ENCODE measurements at places on chromosomes 5 and 9.
A peak's percentile ranks its signal among the peaks of the same experiment; 100 is the strongest.

DNA sequence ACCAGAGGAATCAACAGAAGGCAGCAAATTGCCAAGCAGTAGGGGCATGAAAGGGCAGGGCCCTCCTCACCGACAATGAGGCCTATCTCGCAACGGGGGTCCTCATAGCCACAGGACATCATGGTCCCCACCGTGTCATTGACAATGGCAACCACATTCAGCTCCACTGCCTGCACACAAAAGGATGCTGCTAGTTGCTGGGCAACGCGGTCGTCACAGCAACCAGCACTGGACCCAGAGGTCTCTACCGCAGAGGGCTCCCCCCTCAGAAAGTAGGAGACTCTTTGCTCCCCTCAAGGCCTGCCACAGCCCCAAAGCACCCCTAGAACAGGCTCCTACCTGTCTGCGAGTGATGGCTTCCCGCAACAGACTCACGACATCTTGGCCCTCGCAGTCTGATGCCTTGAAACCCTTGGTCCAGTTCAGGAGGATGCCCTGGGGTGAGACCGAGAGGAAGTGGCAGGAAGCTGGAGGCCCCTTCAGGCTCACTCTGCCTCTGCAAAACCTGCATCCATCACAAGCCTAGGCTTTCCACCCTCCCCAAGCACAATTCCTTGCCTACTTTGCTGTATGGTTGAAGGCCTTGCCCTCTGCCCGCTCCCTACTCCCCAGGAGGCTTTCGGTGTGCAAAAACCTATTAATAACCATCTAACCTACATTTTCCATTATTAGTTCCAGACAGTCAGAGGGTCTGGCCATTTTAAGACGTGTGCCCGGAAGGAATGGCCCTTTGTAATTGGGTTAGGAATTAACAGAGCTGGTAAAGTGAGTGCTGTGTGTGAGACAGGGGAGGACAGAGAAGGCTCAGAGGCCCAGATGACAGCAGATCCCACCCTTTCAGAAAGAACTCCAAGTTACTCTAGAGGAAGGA is 15.2 kb downstream of the HK3 start:
- no peak for DNase-seq

DNA sequence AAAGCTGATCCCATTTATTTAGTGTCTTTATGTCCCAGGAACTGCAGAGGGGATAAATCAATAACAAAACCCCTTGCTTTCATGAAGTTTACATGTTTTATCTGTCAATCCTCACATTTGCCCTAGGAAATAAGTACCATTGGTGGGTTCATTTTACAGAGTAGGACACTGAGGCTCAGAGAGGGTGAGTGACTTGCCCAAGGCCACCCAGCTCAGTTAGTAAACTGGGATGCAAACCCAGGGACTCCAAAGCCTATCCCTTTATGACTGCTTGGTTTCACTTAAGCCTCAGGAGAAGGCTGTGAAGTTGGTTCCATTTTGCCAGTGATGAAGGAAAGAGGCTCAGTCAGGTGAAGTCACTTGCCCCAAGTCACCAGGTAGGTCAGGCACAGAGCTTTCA is 51.9 kb downstream of the SMIM23 start:
- DNase-seq, result no peak

DNA sequence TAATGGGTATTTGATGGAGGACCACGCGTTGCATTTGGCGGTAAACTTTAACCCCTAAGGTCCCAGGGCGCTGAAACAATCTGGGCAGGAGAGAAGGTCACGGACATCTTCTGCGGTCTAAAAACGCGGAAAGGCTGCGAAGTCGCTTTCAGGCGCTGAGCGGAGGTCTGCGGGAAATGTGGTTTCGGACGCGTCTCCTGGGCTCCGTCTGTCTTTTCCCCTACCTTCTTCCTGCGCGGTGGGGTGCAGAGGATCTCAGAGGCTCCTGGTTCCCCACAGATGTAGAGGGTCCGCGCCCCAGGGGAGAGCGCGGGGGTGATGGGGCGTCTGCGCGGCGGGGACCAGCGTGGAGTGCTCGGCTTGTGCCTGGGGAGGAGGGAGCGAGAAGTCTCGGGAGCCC is 58.4 kb downstream of the ZNF510 start:
- no peak for DNase-seq

GRCh38 chr9:101582553-101582952 is 12.2 kb downstream of the PPP3R2 start:
- DNase-seq, result no peak

GRCh38 chr5:68141494-68141893 is 74.1 kb upstream of the PIK3R1 start:
- DNase-seq, result no peak

DNA sequence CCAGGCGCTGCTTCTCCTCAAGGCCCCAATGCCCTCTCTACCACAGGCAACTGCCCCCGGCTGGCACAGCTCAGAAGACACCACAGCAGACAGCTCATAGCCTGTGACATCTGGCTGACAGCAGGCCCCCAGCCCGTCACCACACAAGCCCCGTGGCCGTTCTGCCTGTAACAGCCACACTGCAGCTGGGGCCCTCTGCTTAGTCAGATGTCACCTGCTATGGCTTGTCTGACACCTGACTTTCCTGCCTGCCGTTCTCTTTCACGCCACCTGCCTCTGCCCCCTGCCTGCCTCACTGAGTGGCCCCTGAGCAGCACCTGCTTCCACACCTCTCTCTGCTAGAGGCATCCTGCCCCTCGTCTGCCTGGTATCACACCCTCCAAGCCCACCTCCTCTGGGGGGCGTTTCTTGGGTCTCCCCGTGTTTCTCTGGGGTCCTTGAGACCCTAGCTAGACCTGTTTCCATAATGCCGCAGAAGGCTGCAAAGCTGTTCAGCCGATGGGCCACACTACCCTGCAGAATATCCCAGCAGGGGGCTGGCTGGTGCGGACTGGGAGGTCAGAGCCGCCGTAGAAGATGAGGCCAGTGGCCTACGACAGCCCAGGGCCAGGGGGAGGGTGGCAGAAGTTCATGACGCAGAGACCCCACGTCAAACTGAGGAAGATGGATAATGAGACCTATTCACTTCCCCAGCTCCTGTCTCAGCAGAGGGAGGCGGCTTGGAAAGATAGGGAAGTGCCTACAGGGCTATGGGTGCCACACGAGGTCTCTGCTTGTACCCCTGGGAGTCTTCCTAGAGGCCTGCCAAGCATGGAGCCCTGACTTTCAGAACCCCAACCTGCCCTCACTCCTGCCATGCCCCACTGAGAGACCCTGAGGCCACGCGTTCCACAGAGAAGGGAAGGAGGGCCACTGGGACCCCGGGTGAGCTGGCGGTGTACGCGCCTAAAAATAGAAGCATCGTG is 95.1 kb downstream of the ZNF354C start:
- DNase-seq, result peak; percentile 34

GRCh38 chr5:65190328-65191053 is 291.2 kb downstream of the ADAMTS6 start:
- DNase-seq, result no peak

DNA sequence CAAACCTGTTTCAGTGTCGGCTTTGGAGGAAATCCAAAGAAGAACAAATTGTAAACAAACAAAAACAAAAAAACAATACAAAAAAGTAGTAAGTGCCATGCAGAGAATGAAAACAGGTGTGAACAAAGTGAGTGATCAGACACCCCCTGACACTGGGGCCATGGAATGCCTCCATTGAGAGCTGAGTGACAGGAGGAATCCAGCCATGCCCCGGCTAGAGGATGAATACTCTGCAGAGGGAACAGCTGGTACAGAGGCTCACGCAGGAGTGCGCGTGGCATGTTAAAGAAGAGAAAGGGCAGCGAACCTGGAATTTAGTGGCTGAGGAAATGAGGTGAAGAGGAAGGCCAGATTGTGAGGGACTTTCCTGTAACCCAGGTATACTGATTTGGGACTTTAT is 15.5 kb upstream of the CCNJL start:
- no peak for DNase-seq

DNA sequence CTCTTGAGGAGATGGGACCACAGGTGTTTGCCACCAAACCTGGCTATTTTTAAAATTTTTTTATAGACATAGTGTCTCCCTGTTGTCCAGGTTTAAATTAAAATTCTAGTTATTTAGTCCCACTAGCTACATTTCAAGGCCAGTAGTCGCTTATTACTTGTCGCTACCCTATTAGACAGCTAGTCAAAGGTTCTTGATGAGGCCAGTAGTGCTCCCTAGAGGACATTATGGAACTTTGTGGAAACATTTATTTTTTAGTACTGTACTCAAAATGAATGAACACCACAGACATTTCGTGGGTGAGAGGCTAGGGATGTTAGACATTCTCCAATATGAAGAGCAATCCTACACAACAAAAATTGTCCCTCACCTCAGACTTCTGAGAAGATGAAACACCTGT is 14.4 kb upstream of the GRXCR2 start:
- DNase-seq, result no peak

DNA sequence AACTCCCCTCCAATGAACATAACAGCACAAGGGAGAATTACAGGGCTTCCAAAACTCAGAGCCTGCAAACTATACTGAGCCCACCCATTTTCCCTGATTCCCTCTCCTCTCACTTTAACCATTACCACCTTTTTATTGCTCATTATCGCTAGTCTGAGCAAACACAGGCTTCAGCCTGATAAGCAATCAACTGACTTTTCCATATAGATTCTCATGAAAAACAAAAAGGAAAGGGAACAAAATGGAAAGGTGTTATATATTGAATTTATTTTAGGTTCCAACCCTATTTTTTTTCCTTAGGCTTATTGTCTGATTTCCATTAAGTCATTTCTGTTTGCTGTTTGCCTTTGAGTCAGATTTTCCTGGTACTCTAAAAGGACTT is 27.9 kb downstream of the SEMA6A start:
- no peak for DNase-seq

DNA sequence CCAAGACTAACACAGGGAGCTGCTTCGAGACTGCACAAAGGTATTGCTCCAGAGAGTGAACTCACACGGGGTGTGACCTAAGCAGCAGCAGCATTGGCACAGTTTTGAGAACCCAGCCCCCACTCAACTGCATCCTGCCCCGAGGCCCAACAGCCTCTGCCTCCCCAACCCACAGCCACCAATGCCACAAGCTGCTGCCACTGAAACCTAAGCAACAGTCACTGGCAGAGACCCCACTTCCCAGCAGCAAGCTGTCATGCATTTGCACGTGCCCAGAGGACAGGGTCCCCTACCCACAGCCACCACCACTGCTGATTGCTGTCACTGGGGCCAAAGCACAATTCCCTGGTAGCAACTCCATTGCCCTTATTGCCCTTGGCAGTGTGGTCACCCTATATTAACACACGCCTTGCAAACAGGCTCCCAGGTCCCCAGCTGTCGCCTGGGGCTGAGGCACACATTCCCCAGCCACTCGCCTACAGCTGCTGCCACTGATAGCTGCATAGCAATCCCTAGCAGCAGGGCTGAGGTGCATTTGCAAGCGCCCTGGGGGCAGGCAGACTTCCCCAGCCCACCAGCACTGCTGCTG is 141.0 kb downstream of the AGTPBP1 start:
- DNase-seq, result no peak

- no peak for DNase-seq
Measured at GRCh38 chr5:107824821-107825220, 154.1 kb upstream of the EFNA5 start.

- peak; percentile 88 for DNase-seq
Measured at GRCh38 chr9:134469041-134469875, 143.0 kb downstream of the RXRA start.

DNA sequence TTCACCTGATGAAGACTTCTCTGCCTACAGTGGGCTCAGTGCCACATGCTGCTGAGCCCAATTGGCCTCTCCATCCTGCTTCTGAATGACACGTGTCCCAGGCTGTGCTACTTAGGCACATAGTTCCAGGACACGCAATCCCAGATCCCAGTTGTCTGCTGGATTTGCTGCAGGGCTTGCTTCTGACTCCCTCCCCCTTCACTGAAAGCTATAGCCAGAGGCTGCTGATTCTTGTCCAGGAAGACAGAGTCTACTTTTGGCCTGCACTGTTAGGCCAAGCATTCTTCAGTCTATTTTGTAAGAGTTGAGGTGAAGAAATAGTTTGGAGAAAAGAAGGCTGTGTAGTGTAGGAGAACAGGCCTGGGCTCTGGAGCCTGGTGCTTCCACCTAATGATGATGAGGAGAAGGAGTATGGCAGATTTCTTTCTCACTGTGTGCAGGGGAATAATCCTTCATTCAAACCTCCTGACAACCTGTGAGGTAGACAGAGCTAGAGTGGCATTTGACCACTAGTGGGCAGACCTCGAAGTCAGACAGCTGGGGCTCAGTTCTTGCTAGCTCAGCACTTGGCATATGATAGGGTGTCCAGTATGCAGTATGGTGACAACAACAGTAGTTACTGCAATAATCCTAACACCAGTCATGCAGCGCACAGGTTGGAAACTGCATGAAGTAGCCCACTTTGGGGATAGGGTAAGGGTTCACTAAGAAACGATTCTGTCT is 19.5 kb upstream of the ASPN start:
- DNase-seq, result peak; percentile 21

DNA sequence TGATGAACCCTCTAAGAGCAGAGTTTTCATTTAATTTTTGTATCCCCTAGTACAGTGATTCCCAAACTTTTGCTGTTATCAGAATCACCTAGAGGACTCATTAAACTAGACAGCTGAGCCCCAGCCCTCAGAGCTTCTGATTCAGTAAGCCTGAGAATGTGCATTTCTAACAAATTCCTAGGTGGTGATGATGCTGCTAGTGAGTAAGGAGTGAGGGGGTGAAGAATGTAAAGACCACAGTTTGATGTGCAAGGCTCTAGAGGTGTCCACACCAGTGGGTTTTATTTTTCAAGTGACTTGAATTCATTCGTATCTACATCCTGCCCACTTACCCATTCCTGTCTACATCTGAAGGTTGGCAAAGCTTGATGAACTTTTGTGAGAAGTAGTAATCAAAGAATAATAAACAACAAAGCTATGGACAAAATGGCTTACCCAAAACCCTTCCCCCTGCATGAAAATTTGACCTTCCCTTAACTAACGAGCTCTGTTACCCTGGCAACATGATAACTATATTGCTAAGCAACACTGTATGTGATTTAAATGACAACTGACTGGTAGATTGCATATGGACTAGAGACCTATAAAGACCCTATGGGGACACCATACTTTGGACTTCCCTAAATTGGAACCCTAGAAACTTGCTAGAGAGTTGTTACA is 35.2 kb downstream of the DTWD2 start:
- no peak for DNase-seq

DNA sequence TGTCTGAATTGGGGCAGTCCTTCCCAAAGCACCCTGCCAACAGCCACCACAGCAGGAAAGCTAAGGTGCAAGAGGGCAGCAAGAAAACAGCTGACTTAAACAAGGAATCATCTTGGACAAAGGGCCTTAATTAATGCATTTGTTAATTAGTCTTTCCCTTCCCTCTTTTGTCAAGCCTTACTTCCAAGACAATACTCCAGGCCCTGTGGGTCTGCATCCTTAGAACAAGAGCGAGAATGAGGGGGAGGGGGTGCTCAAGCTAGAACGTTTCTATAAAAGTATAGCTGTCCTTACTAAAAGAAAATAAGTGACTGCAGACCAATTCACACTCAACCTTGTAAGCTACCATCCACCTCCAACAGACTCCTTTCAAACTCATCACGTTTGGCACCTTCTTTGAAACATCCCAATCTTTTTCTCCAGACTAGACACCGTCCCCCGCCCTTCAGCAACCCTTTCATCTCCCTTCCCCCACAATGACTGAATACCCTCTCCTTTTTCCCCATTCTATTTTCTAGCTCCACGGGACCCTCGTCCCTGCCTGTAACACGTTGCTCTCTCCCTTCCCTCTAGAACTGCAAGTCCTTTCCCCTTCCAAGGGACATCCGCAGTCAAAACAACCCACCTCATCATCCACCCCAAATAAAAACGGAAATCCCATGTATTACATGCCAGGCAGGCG is 85.7 kb upstream of the RNF38 start:
- no peak for DNase-seq

Measured in ascending aorta (tissue), 2 donors.